ENCODE measurements at places on chromosomes 2 and 18.
A peak's percentile ranks its signal among the peaks of the same experiment; 100 is the strongest.

- peak; percentile 47 for DNase-seq
These were observed 971.0 kb upstream of the CDH2 start for GRCh38 chr18:29147944-29148343.

DNA sequence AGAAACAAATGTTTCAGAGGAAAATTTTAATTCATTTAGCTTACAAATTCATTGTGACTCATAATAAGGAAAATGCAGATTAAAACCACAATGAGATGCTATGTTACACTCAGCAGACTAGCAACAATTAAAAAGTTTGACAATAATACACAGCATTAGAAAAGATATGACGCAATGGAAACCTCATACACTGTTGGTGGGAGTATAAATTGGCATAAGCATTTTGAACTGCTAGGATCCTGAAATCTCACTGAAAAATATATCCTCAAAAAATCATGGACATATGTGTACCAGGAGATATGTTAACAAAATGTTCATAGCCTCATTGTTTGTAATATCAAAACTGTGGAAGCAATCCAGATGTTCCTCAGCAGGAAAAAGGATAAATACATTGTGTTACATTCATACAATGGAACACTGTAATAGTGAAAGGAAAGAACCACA lies 13.7 kb downstream of the CALCRL start:
- DNase-seq, result peak; percentile 46

DNA sequence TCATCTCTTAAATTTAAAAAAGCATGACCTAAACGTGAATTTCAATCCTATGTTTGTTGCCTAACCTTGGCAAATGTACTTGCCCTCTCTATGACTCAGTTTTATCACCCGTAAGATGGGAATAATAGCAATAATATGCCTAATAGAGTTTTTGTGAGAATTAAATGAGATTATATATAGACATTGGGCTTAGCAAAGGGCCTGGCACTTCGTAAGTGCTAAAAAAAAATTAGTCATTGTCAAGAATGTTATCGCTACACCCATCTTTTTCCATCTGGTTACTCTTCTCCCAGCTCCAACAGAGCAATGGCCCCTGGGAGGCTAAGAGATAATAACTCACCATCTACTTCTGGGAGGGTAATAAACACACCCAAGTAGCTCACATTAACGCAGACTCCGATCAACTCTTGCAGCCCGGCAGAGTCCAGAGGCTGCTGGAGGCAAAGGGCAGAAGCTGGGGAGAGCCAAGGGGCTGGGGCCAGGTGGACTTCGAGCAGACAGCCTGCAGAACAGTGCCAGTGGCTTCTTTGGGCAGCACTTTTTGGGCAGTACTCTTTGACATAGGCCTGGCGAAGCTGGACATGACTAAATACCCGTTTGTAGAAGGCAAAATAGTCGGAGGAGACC lies 63.9 kb upstream of the STPG4 start:
- DNase-seq, result no peak

DNA sequence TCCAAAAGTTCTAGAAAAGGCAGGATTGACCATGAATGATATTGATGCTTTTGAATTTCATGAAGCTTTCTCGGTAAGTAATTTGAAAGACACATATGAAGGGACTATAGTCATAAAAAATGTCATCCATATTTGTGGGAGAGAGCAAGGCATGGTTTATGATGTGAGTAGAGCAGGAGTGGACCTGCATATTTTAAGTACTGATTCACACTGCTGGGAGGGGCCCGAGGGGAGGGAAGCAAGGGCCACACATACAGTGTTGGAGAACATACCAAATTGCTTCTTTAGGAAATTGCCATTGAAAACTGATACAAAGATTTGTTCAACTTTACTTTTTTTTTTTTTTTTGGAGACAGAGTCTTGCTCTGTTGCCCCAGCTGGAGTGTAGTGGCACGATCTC lies 39.4 kb downstream of the HADHB start:
- no peak for DNase-seq

GRCh38 chr2:184481865-184482264 lies 116.5 kb upstream of the ZNF804A start:
- DNase-seq, result no peak

- no peak for DNase-seq
These were observed 9.3 kb downstream of the MREG start for GRCh38 chr2:216003876-216004696.

DNA sequence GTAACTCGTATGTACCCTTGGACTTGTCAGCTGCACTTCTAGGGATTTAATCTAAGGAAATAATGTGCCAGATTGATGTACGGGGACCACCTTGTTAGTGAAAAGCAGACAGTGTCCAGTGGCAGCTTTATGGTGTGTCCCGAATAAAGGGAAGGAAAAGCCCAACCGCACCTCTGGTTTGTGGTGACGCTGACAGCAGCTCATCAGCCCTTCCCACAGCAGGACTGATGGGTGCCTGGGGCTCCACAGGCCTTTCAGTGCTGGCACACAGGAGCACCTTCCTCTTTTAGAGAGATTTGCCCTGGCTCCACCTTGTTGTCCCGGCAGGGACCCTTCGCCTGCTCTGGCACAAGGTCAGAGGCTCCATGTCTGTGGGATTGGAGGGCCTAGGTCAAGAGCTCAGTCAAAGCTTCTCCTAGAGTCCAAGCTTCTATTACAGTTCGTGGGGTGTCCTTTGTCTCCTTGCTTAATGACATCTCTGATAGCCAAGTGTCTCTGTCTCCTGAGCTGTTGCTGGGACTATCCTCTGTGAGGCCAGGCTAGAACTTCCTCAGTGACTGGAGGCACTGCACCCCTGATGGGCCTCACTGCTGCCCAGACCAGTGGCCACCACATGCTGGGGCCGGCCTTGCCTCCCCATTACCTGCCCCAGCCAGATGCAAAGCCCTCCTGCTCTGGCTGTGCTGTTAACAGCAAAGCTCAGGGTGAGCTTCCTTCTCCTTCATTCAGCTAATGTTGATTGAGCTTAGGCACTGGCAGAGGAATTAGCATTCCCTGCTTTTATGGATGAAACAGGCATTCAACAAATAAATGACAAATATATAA lies 33.0 kb upstream of the SCLY start:
- DNase-seq, result no peak
